ENCODE measurements at places on chromosomes 2 and 18.

- DNase-seq, result no peak
Measured at GRCh38 chr2:39620067-39620466, 45.6 kb upstream of the TMEM178A start.

DNA sequence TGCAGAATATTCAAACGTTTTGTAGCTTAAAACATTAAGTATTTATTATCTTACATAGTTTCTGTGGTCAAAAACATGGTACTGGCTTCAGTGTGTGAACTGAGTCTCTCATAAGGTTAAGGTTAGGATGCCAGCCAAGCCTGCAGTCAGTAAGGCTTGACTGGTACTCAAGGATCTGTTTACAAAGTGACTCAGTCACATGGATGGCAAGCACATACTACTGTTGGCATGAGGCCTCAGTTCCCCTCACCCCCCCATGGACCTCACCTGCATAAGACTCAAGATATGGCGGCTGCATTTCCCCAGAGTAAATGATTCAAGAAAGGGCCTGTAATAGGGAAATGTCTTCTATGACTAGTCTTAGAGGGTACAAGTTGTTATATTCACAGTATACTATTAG is 1167.5 kb downstream of the DPP10 start:
- DNase-seq, result no peak

- no peak for DNase-seq
Measured at GRCh38 chr2:8212239-8212638, 469.6 kb upstream of the ID2 start.

- DNase-seq, result no peak
Measured at GRCh38 chr18:44764863-44765262, 84.2 kb downstream of the SETBP1 start.

- no peak for DNase-seq
Measured at GRCh38 chr2:24121469-24121868, 1.7 kb downstream of the PFN4 start.

GRCh38 chr18:43484710-43485109 is 207.4 kb upstream of the SYT4 start:
- no peak for DNase-seq

DNA sequence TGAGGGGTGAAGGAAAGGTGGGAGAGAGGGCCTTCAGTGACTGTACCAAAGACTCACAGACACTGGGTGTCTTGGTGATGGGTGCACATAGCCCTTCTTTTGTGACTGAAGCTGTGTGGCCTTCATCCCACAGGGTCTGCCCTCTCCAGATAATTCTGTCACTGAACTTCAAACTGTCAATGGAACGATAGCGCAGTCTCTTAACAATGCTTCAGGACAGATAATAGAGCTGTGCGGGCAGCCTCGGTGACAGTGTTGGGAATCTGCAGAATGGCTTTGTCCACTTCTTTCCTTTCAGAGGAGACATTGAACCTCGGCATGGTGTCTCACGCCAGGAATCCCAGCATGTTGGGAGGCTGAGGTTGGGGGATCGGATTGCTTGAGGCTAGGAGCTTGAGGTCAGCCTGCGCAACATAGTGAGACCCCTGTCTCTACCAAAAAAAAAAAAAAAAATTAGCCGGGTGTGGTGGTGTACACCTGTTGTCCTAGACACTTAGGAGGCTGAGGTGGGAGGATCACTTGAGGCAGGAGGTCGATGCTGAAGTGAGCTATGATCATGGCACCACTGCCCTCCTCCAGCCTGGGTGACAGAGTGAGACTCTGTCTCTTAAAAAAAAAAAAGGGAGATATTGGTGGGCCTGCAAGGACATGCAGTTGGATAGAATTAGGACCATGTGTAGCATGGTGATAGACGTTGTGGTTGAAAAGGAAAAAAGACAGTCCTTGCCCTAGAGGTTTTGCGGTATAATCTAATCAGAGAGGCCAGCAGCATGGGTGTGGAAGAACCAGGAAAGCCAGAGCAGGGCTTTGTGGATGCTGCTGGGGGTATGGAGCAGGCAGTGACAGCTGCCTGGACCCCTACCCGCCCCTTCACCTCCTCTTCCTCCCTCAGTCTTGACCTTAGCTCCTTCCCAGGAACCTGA is 91.4 kb downstream of the LDLRAD4 start:
- no peak for DNase-seq

DNA sequence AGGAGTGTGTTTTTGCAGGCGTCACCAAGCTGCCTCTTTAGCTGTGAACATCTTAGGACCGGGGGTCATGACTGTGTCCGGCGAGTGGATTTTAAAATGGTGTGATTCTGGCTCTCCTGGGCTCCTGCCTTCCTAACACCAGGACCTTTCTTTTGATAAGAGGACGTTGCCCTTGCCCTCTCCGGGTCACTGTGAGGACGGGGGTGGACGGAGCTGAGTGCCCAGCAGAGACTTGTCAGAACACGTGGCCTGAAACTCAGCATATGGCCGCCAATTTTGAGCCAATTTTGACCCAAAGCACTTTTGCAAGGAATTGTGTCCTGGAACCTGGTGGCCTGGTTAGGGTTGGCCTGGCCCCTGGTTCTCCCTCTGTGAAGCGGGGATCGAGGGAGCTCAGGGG is 40.2 kb downstream of the RTP5 start:
- no peak for DNase-seq

DNA sequence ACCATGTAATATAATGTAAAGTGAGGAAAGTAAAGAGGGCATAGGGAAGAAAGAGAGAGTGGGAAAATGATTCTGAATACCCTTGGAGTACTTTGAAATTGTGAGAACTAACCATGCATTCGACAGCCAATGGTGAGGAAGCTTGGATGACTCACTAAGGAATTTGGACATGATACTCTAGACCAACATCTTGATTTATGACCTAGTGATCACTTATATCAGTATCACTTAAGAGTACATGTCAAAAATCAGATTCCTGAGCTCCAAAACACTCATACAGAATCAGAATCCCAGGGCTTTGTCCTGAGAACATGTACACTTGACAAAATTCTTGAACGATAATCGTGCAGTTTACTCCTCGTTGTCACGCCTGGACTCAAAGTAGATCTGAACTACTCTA is 1899.8 kb upstream of the PIK3C3 start:
- no peak for DNase-seq

- DNase-seq, result no peak
Measured at GRCh38 chr2:69214898-69215297, 172.1 kb downstream of the GFPT1 start.

DNA sequence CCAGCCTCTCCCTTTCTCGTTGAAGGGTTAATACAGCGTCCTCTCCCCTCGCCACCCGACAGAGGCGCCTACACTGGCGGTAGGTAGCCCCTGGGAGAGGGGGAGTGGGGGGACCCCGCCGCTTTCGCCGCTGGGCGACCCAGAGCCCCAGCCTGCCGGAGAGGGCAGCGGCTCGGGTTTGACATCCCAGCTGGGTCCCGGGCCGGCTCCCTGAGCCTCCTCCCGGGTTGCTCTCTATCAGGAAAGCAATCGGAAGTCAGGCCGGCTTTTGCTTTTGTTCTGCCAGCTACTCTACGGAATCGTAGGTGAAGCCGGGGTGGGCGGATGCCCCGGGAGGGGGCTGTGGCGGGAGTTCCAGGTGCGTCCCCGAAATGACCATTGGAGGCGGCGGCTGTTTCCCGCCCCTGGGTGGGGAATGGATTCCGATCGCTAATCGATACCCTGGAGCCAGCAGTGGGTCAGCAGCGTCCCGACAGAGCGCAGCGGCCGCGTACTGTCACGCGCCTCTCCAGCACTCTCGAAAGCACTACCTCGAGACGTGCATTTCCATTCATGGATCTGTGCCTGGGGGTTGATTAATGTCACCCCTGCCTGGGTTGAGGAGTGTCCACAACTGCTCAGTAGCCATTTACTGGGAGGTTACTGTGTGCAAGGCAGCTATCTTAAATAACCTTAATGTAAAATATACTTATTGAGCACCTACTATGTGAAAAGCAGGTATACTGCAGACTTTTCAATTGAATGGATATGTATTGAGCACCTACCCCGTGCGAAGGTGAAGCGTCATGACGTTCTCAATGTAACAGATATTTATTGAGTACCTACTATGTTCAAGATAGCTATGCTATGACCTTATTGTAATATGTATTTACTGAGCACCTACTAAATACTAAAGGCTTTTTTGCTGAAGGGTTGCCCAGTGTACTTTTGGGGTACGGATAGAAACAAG is 1.1 kb downstream of the MAPK4 start:
- no peak for DNase-seq

DNA sequence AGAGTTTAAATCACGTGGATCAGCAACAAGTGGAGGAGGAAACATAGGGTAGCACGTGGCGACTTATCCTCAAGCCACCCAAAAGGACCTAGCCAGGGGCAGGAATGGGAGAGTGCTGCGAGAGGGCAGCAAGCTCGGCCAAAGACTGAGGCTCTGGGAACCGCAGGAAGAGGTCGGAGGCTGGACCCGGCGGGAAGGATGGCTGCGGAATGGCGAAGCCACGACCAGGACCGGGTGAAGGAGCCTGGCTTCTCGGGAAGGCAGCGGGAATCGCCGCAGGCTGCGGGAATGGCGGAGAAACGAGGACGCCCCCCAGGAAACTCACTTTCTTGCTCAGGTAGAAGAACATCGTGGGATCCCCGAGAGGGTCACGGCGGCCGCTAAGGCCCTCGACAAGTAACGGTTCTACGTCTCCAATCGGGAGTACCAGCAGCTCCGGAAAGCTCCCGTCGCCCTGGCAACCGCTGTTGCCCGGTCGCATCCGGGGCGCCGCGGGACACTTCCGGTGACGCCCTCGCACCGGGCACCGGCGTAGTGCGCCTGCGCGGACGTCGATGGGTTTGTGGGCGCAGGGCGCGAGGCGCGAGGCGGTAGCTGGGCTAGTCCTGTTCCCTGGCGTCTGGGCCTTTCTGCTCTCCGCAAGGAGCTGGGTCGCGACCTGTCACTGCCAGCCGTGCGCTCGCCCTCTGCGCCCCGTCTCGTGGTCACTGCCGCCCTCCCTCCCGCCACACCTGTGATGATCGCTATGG is at the start of gene WDR35:
Gene WDR35 (minus strand): TSS at position 439 of the 749 bp plus-strand sequence. CDS start 90 bp downstream, at position 349.
- DNase-seq, result peak; percentile 95

DNA sequence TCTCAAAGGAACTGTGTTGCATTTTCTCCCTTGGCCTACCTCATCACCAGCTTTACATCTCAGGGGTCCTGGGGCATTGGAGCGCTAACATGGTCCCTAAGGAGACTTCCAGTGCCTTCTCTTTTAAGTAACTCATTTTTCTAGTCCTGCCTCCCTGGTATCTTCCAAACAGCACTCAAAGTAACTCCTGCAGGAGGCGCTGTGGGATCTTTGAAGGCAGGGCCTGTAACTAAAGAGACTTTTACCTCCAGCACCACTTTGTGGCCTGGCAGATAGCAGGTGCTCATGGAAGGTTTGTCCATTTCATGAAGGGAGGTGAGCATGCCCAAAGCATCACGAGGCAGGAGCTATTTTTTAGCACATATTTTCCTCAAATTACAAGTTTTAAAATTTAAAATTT is 411.0 kb upstream of the GYPC start:
- DNase-seq, result no peak

GRCh38 chr2:7191932-7192331 is 274.7 kb downstream of the RNF144A start:
- DNase-seq, result no peak

GRCh38 chr2:186307871-186308270 is 178.2 kb upstream of the ZC3H15 start:
- DNase-seq, result no peak

DNA sequence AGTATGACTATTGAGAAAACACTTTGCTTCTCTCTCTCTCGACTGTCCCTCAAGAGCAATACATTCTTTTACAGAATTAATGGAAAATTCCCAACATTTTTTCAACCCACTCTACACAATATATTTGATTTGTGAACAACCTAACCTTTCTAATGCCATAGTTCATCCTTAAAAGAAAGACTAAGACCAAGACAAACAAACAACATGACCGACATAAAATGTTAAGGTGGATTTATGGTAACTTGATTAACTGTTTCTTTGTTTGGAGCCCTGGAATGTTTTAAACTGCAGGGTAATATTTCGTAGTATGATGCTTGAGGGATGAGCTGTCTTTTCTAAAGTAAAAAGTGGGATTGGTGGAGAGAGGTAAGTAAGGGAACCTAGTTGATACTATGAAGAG is 738.2 kb downstream of the MBD2 start:
- DNase-seq, result no peak

DNA sequence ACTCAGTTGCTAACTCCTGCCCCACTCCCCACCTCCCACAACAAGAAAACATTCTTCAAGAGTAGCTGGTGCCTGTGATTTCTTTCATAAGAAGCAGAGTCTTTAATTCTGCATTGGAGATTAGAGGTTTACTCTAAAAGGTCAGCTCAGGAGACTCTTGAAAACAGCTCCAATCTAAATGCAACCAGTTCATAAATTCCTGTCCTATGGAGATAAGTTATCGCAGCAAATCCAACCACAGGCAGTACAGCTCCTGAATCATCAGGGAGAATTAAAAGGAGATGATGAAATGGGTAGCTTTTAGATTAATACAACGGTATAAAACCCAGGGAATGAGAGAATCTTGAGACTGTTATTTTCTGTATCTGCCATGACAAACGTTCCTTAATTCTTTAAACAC is 130.7 kb downstream of the SOCS6 start:
- no peak for DNase-seq

DNA sequence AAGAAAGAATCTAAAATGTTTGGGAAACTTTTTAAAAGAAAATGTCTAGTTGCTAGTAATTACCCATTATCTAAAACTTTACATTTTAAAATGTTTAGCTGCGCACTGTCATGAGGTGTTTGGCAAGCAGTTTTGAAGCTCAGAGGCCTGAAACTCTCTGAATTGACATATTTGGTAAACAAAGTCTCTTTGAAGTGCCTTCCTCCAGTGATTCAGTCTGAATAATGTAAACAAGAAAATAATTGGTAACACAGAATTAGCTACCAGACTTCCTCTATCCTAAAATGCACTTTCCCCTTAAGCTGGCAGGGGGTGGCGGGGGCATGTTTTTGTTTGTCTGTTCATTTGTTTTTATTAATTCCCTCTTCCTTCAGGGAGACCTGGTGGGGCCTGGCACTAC is 61.4 kb downstream of the WDR75 start:
- no peak for DNase-seq

DNA sequence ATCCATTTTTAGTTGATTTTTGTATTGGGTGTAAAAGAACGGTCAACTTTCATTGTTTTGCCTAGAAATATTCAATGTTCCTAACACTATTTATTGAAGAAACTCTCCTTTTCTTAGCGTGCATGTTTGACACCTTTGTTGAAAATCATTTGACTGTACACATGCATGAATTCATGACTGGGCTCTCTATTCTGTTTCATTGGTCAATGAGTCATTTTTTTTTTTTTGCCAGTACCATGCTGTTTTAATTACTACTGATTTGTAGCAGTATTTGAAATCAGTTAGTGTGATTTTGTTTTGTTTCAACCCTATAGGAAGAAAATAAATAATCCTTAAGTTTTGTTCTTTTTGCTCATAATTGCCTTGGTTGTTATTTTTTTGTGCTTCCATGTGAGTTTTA is 828.7 kb downstream of the SUCLG1 start:
- DNase-seq, result no peak

DNA sequence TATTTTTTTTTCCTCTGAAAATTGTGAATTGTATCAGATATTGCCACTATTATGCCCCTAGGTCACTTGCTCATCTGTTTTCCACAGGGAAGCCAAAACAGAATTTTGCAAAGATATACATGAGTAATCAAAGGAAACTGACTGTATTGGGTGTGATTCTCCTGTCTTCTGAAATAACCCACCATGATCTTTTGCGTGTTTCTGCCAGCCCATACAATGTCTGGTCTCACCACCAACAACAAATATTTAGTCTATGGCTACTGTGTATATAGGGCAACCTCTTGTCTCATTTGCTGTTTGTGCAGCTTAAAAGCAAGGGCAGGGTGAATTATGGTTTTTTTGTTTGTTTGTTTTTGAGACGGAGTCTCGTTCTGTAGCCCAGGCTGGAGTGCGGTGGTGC is 26.5 kb downstream of the EPAS1 start:
- DNase-seq, result no peak

GRCh38 chr18:394987-395362 is 105.5 kb downstream of the COLEC12 start:
- no peak for DNase-seq
